ENCODE measurements at places on chromosomes 12 and 14. TPM values are rescaled to one million over a fixed set of nuclear protein-coding genes. Genes with fewer than 3 reads are reported as not detected.

GRCh38 chr12:117273091-117273490 is 82.8 kb upstream of the FBXO21 start:
- DNase-seq: peak; percentile 34

- no peak for DNase-seq
Observed at GRCh38 chr12:9115731-9116559, at the start of gene A2M. Gene A2M, minus strand, starts transcription at chr12:9115919. Its CDS starts 70 bp downstream, at chr12:9115849.

The C12orf54 gene
- total RNA-seq: not detected

GRCh38 chr14:104725772-104726548 is 1.9 kb downstream of the ADSS1 start:
- DNase-seq: no peak

DNA sequence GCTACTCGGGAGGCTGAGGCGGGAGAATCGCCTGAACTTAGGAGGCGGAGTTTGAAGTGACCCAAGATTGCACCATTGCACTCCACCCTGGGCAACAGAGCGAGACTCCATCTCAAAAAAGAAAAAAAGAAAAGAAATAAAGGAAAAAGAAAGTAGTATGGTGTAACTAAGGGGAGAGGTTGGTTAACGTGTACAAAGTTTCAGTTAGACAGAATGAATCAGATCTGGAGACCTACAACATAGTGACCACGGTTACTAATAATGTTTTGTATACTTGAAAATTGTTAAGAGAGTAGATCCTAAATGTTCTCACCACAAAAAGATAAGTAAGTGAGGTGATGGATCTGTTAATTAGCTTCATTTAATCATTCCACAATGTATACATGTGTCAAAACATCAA is 1208.8 kb downstream of the VRK1 start:
- no peak for DNase-seq

The EMP1 gene
- total RNA-seq: 250 TPM

- no peak for DNase-seq
Observed at GRCh38 chr12:85244561-85244960, 35.5 kb upstream of the ALX1 start.

GRCh38 chr14:59679872-59680271 is 103.3 kb upstream of the CCDC175 start:
- no peak for DNase-seq
